NCI-H510A (cell line): ENCODE measurements at places on chromosomes 4 and X.

DNA sequence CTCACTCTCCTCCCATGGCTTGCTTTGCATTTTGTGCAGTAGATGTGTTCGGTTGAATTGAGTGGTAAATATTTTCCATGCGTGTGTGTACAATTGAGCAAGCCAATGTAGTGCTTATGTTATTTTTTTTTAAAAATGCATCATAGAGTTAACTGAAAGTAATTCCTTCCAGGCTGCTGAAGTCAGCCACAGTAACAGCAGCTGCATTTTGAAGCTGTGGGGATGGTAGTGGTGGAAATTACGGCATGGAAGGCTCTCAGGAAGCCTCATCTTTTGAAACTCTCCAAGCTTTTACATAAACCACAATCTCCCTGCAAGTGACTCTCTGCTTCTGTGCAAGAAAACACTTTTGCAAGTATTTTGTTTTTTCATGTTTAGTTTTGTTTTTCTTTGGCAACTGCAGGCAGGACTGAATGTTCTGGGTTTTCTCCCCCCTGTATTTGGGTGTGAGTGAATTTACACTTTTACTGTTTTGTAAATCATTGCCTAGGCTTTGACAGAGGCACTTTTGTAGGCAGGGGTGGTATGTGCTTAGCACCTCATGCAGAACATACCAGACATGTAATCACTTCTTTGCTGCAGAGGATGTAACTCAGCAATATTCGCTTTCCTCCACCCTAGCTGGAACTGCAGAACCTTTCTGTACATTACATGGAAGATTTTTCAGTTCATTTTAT, 56.2 kb downstream of the LRRC66 start:
- DNase-seq = no peak

- no peak for DNase-seq
Measured at GRCh38 chr4:134622199-134622598, 420.6 kb upstream of the PABPC4L start.

GRCh38 chrX:109855501-109855900, 122.4 kb upstream of the ACSL4 start:
- no peak for DNase-seq

GRCh38 chr4:56195025-56195424, 192.3 kb downstream of the AASDH start:
- no peak for DNase-seq

DNA sequence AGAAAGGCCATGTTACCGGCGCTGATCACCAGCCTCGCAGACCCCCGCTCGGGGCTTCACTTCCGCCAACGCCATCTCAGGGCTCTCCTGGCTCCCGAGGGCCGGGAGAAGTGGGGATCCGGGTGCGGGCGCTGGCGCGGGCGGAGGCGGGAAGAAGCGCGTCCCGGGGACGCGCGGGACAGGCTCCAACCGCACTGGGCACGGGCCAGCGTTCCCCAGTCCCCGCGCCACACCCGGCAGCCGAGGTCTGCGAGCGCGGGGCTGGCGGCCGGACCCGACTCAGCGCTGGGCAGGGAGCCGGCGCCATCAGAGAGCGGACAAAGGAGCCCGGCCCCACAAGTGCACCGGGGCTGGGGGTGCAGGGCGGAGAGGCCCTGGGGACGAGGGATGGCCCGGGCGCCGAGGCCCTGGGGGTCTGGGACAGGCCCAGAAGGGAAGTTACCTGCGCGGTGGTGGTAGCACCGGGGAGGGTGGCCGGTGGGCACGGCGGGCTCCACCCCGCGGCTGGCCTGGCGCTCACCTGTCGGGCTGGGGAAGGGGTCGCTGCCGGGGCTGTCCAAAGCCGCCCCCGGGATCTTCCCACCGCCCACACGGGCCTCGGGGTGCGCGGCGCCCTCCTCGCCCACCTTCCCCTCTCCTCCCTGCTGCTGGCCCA, 449 bp downstream of the CTPS2 start:
- no peak for DNase-seq

DNA sequence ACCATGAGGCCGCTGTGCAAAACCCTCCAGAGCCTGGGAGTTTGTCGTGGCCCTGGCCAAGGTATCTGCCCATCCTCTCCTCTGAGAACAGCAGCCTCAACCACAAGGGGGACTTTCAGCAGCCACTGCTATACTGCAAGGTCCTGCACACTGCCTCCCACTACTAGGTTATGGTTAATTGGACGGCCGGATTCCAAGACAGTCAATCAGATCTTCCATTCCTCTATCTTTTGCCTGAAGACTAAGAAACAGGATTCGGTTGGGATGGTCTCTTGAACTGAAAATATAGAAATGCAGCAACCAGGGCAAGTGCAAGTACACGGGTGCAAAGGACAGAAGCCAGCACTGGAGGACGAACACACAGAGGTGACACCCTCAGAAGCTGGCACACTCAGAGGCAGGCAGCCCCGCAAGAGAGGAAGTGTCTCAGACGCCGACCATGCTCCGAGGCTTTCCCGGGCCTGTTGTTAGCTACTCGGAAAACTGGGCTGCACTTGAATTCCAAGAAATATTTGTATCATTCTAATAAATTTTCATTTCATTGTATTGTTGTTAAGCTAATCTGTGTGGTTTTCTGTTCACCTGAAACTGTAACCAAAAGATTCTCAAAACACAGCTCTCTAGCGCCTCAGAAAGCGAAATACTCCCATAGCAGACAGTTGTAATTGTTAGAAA, 63.3 kb downstream of the AFAP1 start:
- DNase-seq = no peak

DNA sequence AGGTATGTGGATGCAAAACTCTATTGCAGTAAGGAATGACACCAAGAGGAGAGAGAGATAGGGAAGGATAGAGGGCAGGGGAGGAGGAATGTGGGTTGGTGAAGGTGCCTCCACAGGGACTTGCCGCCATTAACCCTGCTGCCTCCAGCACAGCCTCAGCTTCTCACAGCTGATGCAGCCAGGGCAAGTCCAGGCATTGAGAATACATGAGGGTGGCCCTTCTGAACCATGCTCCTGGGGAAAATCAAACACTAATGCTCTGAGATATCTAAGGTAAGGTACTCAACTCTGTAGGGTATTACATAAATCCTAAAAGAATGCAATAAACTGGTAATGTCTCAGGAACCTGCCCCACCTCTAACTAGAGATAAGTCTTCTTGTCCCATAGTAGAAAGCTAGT, 28.7 kb downstream of the UGT2B7 start:
- DNase-seq = no peak

- no peak for DNase-seq
Measured at GRCh38 chrX:128698573-128699181, 646.5 kb upstream of the ACTRT1 start.

GRCh38 chr4:5366421-5366820, 315.1 kb downstream of the STK32B start:
- DNase-seq = no peak

- no peak for DNase-seq
Measured at GRCh38 chr4:111454961-111455360, 690.3 kb upstream of the FAM241A start.

- no peak for DNase-seq
Measured at GRCh38 chrX:20067709-20068561, 48.8 kb downstream of the MAP7D2 start.

- no peak for DNase-seq
Measured at GRCh38 chr4:112735474-112735951, 98.6 kb downstream of the LARP7 start.

- no peak for DNase-seq
Measured at GRCh38 chr4:56320293-56320692, 67.0 kb downstream of the AASDH start.

- no peak for DNase-seq
Measured at GRCh38 chr4:11746734-11747133, 318.0 kb upstream of the HS3ST1 start.

DNA sequence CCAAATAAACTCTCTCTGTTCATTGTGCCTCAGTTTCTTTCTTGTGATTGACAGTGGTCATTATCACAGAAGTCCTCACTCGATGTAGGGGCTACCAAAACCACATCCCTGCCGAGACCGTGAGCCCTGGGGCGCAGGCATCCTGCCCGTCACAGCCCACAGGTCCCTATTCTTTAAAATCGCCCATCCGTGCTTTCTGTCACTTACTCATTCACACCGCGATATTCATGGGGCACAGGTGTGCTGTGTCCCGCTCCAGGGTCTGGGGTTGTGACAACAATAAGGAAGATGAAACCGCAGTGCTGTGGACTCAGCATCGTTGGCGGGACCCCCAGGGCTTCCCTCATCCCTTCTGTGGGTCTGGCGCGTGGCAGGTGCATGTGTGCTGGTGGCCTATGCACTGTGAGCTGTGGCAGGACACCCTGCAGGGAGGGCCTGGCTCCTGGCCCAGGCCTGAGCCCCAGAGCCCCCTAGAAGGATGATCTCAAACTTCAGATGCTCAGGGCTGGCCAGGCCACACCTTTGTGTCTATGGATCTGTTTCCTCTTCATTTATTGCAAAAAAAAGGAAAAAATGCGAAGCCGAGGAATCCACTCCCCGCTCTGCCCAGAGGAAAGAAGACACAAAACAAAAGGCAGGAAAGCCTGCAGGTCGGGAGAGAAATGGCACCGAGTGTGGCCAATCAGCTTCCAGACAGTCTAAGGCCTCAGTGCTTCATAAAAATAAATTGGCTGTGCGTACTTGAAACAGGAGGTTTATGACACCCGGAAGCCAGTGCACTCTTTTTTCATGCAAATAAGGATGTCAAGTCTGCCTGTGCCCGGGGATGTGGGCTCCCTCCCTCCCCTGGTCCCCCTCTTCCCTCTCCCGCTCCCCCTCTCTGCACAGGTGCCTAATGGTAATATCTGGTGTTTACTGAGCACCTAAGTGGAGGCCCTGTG, 109.5 kb upstream of the ADRA2C start:
- DNase-seq = no peak

- DNase-seq = no peak
Measured at GRCh38 chr4:47088298-47088697, 56.9 kb downstream of the GABRB1 start.
